ENCODE measurements at places on chromosomes 6 and 20. TPM values are rescaled to one million over a fixed set of nuclear protein-coding genes. Genes with fewer than 3 reads are reported as not detected.

The PEX3 gene
- total RNA-seq = 22.4 TPM

The POU5F1 gene
- total RNA-seq = 1.3 TPM

The BPIFA1 gene
- total RNA-seq = not detected

The EFCAB8 gene
- total RNA-seq = 0.33 TPM

The ID4 gene
- 19.0 TPM for total RNA-seq

The PAQR8 gene
- total RNA-seq = 4.4 TPM

The ERVFRD-1 gene
- total RNA-seq = not detected

The ARMH2 gene
- total RNA-seq = not detected

The OR2J3 gene
- not detected for total RNA-seq

The MICAL1 gene
- 71.4 TPM for total RNA-seq

The C20orf202 gene
- total RNA-seq = 0.07 TPM

The SLC22A7 gene
- total RNA-seq = not detected

The DPM1 gene
- 43.4 TPM for total RNA-seq

The RNF144B gene
- total RNA-seq = 2.7 TPM

The AHI1 gene
- total RNA-seq = 28.1 TPM

The MUC21 gene
- total RNA-seq = not detected

The CASS4 gene
- 0.23 TPM for total RNA-seq

The TAAR5 gene
- total RNA-seq = not detected

The IL17F gene
- not detected for total RNA-seq

The REM1 gene
- 0.07 TPM for total RNA-seq

The KIF25 gene
- 0.72 TPM for total RNA-seq

The PSORS1C1 gene
- total RNA-seq = 3.6 TPM

The FERMT1 gene
- total RNA-seq = 6.4 TPM
